ENCODE measurements at places on chromosomes 16 and 17.

DNA sequence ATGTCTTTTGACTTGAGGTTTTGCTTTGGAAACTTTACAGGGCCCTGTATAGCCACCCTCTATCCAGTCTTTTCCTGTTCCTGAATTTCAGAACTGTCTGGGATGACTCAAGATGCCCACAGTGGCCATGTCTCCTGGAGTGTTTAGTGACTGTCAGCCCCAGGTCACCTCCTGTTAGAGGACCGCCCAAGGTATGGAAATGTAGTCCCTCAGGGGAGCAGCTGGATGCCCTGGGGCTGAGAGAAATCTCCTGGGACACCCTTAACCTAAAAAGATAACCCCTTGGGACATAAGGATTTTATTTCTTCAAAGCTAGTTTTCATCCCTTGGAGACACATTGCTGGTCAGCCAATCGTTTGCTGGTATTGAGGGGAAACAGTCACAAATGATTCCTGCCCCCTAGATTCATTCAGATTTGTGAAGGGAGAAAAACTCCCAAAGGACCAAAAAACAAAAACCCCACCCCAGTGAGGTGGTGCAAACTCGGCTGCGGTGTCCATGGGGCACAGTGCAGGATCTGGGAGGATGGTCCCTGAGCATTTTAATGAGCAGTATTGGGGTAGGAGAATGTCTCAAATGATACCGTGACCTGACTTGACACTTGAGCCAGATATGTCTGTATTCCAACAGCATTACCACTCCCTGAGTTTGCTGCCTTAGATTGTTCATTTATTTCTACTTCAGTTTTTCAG, 1.7 kb downstream of the ZNF267 start:
- H3K4me3 ChIP-seq = peak overlapping the region; percentile 88
- no peak for DNase-seq
- H3K36me3 ChIP-seq = no peaks in the 10 kb centered on the region
- H3K27ac ChIP-seq = peak overlapping the region; percentile 95
- H3K4me1 ChIP-seq = peaks cover 61% of the 10 kb centered on the region

DNA sequence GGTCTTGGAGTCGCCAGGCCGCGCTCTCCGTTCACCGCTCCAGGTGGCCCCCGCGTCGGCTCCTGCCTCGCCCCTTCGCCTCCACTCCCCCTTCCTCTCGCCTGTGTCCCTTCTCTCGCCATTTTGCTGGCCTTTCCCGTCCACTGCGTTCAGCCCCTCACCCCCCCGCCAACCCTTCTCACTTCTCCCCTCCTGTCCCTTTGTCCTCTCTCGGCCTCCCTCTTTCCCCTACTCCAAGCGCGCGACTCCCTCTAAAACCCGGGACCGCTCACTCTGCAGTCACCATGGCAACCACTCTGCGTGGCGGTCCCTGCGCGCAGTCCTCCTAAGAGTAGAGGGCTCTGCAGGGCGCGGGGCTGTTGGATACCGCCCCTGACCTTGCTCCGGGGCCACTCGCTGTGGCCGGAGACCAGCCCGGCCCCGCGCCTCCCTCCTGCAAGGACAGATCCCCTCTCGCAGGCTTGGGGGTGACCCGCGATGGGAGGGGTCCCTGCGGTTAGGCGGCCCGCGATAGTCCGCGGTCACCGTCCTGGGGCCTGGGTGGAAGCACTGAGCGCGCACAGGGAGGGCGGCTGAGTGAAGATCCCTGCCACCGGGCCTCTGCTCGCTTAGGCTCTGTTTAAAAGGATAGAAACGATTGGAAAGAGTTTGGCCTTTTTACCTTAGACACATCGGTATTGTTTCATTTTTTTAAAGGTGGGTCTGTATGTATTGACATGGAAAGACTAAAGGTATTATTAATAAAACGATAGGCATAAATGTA, 454 bp downstream of the CCDC40 start:
- no peaks in the 10 kb centered on the region for H3K27me3 ChIP-seq
- peak; percentile 80 for DNase-seq
- H3K36me3 ChIP-seq = no peaks in the 10 kb centered on the region
- peaks cover 30% of the 10 kb centered on the region for H3K4me1 ChIP-seq

- DNase-seq = no peak
- no peaks in the 10 kb centered on the region for H3K36me3 ChIP-seq
- H3K4me1 ChIP-seq = peaks cover 48% of the 10 kb centered on the region
- H3K27me3 ChIP-seq = no peaks in the 10 kb centered on the region
These were observed 23.9 kb downstream of the PHB1 start for GRCh38 chr17:49390548-49391324.

- no peak for DNase-seq
- H3K4me3 ChIP-seq = no peak overlapping the region
- H3K4me1 ChIP-seq = no peaks in the 10 kb centered on the region
- H3K27ac ChIP-seq = no peak overlapping the region
- H3K27me3 ChIP-seq = no peaks in the 10 kb centered on the region
These were observed 29.9 kb downstream of the PLCG2 start for GRCh38 chr16:81808933-81809480.

GRCh38 chr16:56985962-56986360, 3.4 kb upstream of the NLRC5 start:
- DNase-seq = no peak
- no peak overlapping the region for H3K4me3 ChIP-seq
- peaks cover 49% of the 10 kb centered on the region for H3K4me1 ChIP-seq
- peak overlapping the region; percentile 73 for H3K27ac ChIP-seq
- no peaks in the 10 kb centered on the region for H3K27me3 ChIP-seq
- H3K36me3 ChIP-seq = no peaks in the 10 kb centered on the region

Measured in suprapubic skin (tissue), 4 donors.